Stimulated activated CD4-positive, alpha-beta T cell treated with anti-CD3 and anti-CD28 coated beads, Interleukin-12 subunit alpha, Interleukin-12 subunit beta, amount 100 ng/mL, for 4 hours (primary cell): ENCODE measurements at places on chromosomes 16 and 17.

DNA sequence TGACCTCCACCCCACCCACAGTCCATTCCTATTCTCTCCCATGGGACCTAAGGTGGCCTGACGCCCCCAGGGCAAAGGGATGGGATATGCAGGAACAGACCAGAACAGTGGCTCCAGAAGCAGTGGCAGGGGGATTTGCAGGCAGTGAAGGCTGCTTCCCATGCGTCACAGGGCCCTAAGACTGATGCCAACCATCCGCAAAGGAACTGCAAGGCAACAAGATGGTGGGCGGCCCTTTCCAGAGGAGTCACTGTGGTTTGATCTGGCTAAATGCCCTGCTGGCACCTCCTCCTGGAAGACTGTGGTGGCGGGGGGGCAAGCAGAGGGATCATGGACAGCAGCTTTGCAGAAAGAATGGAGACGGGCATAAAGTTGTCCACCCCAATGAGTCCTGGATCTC lies 4.4 kb upstream of the SLC39A11 start:
- no peak for DNase-seq

DNA sequence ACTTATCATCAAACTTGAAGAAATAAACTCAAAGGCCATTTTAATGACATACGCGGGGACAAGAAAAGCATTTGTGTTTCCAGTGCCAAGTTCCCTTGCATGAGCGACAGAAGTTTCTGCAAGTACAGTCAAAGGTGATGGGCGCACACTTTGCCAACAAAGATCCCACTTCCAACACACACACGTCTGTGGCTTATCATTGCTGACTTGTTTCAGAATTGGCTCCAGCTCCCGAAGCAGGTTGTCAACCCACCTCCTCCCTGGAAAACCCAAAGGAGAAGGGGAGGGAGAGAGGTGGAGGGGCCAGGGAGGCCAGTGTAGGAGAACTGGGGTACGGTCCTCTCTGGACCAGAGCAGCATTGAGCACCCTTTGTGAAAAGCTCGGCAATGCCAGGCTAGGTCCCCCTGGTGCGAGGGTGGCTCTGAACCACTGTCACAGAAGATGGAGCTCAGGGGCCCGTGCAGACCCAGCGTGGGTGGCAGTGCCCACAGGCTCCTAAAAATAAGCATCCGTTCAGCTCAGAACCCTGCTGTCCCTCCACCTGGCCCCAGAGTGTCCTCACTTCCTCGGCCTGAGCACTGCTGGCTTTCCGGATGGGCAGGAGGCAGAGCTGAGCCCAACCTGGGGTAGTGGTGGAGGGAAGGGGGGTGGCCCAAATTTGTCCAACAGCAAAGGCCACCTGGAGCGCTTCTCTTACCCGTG lies 33.2 kb downstream of the RBFOX3 start:
- DNase-seq: no peak

DNA sequence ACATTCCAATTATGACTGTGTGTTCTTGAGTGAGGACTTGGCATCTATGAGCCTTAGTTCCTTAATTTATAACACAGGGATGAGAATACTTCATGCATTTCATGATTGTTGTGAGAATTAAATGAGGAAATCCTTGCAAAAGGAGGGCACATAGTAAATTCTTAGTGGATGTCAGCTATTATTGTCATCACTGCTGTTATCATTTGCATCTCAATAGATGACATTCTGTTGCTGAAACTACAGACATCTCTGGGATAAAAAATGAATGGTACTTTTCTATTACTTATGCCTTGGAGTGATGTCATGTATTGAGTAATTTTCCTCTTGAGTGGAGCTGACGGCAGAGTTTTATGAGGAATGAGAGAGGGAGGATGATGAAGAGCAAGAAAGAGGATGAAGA lies 184.4 kb upstream of the CDH11 start:
- no peak for DNase-seq

GRCh38 chr17:78474614-78475146 lies 96.2 kb downstream of the PGS1 start:
- DNase-seq: no peak

- DNase-seq: no peak
These were observed 285.0 kb upstream of the ERCC4 start for GRCh38 chr16:13634959-13635358.

- no peak for DNase-seq
These were observed 40.3 kb upstream of the TNRC6A start for GRCh38 chr16:24689128-24689527.

DNA sequence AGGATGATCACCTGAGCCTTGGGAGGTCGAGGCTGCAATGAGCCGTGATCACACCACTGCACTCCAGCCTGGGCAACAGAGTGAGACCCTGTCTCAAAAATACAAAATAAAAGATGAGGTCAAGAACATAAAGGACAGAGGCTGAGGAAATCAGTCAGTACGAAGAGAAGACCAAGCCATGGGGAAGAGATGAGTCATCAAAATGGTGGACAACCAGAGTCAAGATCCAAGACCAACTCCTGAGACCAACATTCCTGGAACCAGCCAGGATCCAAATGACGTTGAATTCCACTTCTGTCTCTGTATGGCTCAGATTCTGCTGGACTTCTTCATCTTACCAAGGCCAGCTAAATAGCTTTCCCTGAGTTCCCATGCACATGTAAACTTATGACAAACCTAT lies 44.8 kb upstream of the NOG start:
- DNase-seq: no peak

- DNase-seq: no peak
These were observed 3.8 kb downstream of the HSDL1 start for GRCh38 chr16:84141143-84141670.

- DNase-seq: no peak
These were observed 129.0 kb downstream of the KATNIP start for GRCh38 chr16:27678955-27679354.
